ENCODE measurements at places on chromosomes 11 and 22. TPM values are rescaled to one million over a fixed set of nuclear protein-coding genes. Genes with fewer than 3 reads are reported as not detected.

DNA sequence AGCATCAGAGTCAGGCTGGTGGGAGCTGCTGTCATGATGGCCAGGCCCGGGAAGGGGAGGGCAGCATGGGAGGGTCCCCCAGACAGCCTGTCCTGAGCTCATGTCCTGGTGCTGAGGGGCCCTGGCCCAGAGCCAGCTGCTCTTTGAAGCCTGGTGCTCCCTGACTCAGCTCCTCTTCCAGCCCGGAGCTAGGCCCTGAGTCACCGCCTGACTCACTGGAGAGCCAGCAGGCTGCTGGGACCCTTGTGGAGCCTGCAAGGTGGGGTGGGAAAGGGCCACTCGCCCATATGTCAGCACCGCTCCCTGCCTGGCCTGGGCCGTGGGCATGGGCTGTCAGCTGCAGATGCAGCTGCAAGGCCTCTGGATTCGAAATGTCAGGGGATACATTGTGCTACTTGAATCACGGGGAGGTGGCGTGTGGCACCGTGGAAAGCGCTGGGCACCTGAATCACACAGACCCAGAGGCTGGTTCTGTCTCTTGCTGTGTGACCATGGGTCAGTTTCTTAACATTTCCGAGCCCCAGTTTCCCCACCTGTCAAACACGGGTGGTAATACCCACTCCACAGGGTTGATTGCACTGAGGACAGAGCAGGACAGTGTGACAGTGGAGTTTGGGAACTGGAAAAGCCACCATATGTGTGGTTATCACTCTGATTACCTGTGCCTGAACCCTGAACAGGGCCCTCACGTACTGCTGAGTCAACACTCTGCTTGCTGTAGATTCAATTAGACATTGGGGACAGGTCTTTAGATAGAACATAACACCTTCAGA, 4.4 kb downstream of the CACNA1I start:
- peak; percentile 86 for DNase-seq

Gene TMEM191C
- total RNA-seq: 0.69 TPM

DNA sequence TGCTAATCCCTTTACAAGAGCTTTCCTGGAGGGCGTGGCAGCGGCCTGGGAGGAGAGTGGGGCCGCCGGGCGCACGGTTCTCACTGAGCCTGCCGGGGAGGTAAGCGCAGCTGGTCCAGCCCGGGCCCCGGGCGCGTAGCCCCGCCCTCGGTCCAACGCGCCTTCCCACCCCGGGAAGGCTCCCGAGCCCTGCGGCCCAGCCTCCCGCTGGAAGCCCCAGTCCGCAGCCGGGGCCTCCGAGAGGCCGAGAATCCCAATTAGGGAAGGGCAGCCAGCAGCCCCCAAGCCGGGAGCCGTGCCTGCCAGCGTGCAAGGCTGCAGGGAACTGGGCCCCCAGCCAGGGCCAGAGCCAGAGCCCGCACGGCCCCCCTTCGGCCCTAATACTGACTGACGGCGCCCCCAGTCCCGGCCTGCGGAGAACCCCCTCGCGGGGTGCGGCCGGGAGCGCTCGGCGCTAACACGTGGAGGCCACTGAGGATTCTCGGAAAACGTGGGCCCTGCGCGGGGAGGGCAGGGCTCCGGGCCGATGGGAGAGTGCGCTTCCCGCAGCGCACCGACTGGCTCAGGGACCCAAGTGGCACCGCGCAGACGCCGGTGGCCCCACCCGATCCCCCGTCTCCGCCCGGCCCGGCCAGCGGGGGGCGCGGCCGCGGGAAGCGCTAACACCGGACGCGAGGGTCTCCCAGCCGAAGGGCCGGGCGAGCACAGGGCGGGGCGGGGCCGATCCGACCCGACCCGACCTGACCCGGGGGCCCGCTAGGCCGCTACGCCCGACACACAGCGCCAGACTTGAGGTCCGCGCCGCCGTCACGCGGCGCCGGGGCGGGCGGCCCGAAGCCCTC, 5.7 kb downstream of the ZFTA start:
- no peak for DNase-seq

GRCh38 chr11:66888282-66888681, 31.4 kb downstream of the LRFN4 start:
- DNase-seq: no peak

DNA sequence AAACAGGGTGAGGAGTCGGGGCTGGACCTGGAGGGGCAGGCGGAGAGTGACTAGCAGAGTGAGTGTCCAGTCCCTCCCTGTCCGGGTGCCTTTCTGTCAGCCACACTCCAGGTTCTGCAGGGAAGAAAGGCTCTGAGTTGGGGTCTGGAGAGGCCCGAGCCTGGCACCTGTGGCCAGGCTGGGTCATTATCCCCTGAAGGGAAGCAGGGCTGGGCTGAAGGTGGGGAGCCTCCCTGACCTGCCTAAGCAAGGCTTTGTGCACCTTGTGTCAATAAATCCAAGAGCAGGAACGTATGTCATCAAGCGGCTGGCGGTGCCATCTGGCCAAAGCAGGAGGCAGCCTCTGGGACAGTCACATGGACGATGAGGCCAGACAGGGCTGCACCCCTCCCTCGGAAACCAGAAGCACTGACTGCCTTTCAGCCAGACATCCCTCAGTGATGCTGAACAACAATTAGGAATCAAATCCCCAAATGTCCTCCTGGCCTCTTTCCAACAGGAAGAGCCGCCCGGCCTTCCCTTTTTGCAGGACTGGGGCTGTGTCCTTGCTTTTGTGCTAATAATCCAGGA, 73.9 kb upstream of the FGF3 start:
- no peak for DNase-seq

Gene NPTXR
- 0.06 TPM for total RNA-seq

Gene F2
- total RNA-seq: not detected
